ENCODE measurements at places on chromosomes 5 and 9.

GRCh38 chr9:105435453-105435852 is 12.4 kb upstream of the FSD1L start:
- DNase-seq = no peak

DNA sequence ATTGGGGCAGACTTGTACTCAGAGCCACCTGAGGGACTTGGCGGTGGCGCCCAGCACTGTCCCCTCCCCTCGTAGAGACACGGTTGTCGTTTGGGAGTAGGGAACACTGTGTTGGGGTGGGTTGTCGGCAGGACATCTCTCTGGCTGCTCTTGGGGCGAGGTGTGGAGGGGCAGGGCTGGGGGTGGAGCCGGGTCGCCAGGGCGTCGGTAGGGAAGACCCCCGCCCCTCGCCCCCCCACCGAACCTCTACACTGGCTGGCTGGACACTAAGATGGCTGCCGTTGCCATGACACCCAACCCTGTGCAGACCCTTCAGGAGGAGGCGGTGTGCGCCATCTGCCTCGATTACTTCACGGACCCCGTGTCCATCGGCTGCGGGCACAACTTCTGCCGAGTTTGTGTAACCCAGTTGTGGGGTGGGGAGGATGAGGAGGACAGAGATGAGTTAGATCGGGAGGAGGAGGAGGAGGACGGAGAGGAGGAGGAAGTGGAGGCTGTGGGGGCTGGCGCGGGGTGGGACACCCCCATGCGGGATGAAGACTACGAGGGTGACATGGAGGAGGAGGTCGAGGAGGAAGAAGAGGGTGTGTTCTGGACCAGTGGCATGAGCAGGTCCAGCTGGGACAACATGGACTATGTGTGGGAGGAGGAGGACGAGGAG is 778 bp downstream of the TRIM41 start:
- no peak for DNase-seq

- no peak for DNase-seq
Measured at GRCh38 chr9:133727277-133727875, 10.8 kb downstream of the SARDH start.

DNA sequence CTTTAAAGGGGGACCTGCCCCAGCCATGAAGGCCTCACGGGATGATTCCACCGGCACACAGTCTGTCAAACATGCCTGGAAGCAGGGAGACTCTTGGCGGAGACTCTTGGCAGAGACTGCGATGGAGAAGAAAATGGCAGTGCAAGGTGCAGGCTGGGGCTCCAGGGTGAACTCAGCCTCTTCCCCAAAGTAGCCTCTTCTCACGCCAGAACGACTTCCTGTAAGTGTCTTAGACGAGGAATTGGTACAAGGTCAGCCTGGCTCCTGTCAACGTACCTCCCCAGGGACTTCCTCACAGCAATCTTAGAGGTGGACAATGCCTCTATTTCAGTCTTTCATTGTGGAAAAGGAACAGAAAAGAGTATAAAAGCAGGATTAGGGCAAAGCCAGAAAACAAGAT is 109.3 kb downstream of the UGCG start:
- no peak for DNase-seq

DNA sequence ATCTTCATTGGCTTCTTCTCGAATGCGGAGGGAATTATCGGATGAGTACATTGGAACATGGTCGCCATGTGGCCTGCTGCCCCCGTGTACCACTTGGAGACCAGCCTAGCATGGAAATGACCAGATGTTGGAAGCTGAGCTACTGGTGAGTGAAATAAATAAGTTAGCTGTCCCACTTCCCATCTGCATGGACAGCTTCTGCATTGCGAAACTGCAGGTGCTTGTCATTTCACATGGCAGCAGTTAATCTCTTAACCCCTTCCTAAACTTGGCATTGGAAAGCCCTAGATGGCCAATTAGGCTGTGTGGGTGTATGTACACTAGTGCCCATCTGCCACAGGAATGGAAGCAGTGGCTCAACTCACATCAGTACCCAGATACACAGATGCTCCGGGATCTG is 246.6 kb upstream of the IL12B start:
- no peak for DNase-seq

DNA sequence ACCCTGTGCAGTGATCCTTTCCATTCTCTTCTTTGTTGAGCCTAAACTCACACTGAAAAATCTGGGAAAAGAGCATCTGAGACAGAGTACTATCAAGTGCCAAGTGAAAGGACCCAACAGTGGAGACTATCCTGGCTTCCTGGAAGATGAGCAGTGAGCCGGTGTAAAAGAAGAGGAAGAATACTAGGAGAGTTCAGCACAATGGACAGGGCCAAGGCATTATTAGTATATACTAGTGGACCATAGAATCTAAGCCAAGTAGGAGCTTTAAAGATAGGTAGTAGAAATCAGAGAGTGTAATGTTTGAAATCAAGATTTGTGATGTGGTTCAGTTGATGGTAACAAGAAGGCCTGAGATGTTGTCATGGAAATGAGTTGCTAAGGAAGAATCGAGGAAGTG is 140.8 kb downstream of the CAMK4 start:
- DNase-seq = no peak

- no peak for DNase-seq
Measured at GRCh38 chr9:137387891-137388560, 34.9 kb downstream of the EXD3 start.

DNA sequence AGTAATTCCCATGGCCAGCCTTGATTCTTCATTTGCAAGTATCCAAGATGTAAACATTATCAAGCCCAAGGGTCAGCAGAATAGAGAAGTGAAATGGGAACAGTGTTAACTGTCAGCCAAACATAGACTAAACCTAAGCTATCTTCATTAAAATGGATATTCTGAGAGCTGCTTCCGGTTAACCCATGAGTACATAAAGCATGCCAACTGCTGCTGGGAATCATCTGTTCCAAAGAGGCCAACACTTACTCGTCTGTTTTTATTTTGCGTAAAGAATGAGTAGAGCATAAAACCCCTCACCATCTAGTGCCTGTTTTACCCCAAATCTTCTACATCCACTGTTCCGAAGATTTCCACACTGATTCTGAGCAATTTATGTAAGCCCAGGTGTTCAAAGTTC is 257.6 kb downstream of the GLIS3 start:
- no peak for DNase-seq
